GM18507 (cell line): ENCODE measurements at places on chromosomes 6 and 20.
A peak's percentile ranks its signal among the peaks of the same experiment; 100 is the strongest.

- peak; percentile 23 for DNase-seq
Measured at GRCh38 chr20:58650181-58650775, 805 bp upstream of the STX16 start.

DNA sequence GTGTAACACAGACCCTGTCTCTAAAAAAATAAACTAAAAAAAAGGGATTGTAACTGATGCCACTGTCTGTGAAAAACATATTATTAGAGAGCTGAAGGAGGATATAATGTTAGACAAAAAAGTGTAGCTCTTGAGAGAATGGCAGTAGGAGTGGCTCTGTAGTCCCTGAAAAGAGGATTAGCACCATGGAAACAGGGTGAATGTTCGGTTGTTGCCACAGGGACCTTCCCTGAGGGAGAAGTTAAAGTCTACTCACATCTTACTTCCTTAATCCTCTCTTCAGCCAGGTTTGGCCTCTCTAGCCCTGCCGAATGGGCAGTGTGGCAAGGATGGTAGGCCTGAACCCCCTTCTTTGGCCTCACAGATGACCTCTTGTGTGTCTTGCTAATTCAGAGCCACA, 12.1 kb downstream of the SCAND1 start:
- no peak for DNase-seq

DNA sequence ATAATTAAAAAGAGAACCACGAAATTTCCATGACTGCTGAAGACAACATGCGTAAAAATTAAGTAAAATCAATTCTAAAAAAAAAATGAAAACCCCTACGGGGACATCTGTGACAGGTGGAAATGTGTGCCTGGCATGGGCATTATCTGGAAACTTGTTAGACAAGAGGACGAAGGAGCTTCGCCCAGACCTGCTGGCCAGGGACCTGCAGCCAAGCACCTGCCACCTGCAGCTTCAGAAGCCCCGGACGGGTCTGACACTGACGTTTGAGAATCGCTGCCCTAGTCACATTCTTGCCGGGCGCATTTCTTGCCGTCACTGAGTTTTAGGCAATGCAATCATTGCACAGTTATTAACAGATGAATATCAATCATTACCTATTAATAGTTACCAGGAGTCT, 140.3 kb downstream of the SMOC2 start:
- DNase-seq, result no peak

GRCh38 chr20:732727-733126, 35.6 kb downstream of the SLC52A3 start:
- DNase-seq, result no peak

GRCh38 chr6:48069280-48069679, 41.7 kb downstream of the PTCHD4 start:
- no peak for DNase-seq

DNA sequence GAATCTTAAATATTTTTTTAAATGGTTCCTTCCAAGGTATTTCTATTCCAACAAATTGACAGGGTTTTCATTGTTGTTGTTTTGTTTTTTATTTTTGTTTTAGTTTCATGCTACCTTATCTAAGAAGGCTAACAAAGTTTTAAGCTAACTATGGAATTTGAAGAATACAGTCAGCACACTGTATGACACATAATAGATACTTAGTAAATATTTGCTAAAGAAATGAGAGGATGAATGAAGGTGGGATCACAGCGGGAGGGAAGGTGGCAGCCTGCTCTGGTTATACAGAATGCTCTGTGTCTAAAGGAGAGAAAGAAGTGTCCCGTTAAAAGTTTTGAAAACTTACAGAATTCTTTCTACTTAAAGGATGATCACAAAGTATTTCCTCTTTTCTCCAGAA, 43.7 kb upstream of the DST start:
- DNase-seq, result no peak
